Bone marrow (tissue), 2 donors: ENCODE measurements at places on chromosomes 6 and 20.
A peak's percentile ranks its signal among the peaks of the same experiment; 100 is the strongest.

- no peak for DNase-seq
Measured at GRCh38 chr6:56849896-56850295, 105.0 kb upstream of the BEND6 start.

DNA sequence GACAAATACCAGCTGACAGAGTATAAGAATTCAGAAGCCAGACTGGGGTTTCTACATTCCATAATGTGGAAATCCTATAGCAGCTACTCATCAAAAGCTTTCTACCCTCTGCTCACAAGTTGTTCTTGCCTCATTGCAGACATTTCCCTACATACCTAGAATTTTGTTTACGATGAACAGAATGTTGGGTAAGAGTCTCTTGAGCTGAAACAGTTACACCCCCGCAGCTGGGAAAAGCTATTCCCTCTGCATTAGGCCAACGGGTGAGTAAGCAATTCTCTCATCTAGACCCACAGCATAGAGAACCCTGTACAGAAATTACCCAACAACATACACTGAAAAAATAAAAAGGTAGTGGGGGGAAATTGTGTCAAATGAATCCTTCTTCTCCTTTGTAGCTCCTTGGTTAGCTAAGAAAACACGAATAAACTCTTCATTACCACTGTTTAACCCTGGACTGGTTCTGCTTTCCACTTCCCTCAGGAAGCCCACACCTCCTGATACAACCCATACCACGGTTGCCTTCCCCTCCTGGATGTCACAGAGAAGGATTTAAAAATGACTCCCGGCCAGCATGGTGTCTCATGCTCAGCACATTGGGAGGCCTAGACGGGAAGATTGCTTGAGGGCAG, 215.0 kb upstream of the SHLD1 start:
- no peak for DNase-seq

DNA sequence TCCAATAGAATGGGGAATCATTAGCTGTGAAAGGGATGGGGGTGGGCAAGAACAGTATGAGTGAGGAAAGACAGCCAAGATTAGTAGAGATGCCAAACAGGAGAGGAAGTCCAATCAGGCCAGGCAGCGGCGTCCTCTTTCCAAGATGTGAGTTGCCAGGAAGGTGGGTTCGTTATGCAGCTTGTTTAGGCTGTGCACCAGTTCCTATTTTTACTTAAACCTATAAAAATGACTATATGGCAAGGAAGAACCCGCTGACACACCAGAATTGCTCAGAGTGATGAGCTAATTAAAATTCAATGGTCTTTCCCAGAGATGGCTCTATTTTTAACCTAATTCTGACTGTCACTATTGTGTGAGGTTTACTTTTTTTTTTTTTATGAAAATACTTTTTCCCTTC, 88.2 kb downstream of the SLC22A23 start:
- no peak for DNase-seq

GRCh38 chr6:20314866-20315845, 86.5 kb upstream of the E2F3 start:
- no peak for DNase-seq

DNA sequence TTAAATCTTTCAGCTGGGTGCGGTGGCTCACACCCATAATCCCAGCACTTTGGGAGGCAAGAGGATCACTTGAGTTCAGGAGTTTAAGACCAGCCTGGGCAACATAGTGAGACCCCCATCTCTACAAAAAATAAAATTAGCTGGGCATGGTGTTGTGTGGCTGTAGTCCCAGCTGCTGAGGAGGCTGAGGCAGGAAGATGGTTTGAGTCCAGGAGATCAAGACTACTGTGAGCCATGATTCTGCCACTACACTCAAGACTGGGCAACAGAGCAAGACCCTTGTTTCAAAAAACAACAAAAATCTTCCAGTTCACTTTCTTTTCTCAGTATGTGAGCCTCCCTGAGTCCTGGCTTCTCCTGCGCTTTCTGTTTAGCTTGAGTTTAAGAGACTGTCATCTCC, 7.9 kb downstream of the SDHAF4 start:
- no peak for DNase-seq

DNA sequence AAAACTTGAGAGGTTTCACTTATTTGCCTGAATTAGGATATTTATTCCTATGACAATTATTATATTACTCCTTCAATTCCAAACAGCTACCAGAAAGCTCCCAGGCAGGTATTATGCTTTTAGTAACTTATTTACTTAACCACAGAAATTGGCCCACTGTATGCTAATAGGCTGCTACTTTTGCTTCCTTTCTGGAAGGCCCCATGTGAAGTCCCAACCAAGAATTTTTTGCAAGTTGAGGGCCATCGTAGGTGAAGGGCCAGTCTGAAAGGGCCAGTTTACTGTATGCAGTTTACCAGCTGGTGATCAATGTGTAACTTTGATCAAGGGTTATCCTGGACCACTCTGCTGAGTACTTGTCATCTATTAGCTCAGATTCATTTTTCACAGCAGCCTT, 45.0 kb downstream of the EDN1 start:
- DNase-seq: no peak

DNA sequence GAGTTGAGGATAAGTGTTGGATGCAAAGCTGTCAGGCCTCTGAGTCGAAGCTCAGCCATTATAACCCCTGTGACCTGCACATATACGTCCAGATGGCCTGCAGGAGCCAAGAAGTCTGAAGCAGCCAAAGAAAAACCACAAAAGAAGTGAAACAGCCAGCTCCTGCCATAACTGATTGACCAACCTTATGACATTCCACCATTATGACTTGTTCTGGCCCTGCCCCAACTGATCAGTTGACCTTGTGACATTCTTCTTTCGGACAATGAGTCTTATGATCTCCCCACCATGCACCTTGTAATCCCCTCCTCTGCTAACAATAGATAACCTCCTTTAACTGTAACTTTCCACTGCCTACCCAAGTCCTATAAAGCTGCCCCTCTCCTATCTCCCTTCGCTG, 133.7 kb upstream of the AGPAT4 start:
- DNase-seq: no peak

DNA sequence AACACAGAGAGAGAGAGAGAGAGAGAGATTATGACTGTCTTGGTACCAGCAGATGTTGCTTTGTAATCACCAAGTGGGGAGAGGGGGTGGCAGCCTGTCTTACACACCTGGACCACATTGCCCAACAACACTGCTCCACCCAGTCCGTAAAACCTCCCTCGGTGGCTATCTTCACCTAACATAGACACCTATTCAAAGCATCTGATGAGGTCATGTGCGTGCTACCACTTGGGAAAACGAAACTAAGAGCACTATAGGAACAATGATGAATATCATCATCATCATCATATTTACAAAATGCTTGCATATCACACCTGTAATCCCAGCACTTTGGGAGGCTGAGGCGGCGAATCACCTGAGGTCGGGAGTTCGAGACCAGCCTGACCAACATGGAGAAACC, 24.1 kb upstream of the SALL4 start:
- DNase-seq: no peak

- no peak for DNase-seq
Measured at GRCh38 chr20:8647961-8648441, 420.9 kb upstream of the PLCB4 start.

GRCh38 chr20:49669601-49670189, 44.0 kb downstream of the B4GALT5 start:
- DNase-seq: no peak

- DNase-seq: peak; percentile 35
Measured at GRCh38 chr6:149840345-149841075, 23.6 kb downstream of the LRP11 start.

DNA sequence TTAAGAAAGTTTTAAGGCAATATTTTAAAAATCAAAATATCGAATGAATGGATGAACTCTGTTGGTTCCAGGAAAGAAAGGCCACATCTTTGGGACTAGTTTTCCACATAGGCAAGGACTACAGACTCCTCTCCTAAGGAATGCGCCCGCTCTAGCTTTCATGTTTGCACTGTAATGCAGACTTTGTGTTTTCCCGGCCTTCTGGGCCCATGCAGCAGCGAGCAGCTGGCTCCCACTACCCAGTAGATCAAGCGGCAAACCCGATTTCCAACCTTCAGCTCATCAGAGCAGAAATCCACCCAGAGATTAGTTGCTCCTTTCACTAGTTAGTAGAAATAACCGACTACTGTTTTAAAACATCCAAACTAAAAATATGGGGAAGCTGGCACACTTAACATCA, 27.7 kb downstream of the OVOL2 start:
- DNase-seq: no peak

- no peak for DNase-seq
Measured at GRCh38 chr20:43960231-43960630, 45.6 kb downstream of the TOX2 start.

GRCh38 chr6:83696674-83697073, 12.2 kb downstream of the SNAP91 start:
- no peak for DNase-seq

- no peak for DNase-seq
Measured at GRCh38 chr6:33885132-33886057, 81.6 kb upstream of the MLN start.

DNA sequence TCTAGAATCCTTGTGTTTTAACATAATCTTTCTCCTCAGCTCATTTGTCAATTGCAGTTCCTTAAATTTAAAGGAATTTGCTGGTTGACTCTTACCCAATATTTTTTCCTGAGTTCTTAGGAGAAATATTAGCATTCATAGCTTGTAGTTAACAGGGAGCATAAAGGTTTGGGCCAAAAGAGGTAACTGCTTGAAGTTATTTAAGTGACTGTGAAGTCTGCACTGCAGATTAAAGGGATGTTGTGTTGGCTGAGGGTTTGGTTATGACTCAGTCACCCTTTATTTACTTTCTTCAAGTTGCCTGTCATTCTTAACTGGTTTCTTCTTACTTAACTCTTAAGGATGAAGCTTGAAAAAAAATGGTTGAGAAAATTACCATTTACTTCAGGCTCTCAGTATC, 220.3 kb upstream of the LAMP5 start:
- no peak for DNase-seq

DNA sequence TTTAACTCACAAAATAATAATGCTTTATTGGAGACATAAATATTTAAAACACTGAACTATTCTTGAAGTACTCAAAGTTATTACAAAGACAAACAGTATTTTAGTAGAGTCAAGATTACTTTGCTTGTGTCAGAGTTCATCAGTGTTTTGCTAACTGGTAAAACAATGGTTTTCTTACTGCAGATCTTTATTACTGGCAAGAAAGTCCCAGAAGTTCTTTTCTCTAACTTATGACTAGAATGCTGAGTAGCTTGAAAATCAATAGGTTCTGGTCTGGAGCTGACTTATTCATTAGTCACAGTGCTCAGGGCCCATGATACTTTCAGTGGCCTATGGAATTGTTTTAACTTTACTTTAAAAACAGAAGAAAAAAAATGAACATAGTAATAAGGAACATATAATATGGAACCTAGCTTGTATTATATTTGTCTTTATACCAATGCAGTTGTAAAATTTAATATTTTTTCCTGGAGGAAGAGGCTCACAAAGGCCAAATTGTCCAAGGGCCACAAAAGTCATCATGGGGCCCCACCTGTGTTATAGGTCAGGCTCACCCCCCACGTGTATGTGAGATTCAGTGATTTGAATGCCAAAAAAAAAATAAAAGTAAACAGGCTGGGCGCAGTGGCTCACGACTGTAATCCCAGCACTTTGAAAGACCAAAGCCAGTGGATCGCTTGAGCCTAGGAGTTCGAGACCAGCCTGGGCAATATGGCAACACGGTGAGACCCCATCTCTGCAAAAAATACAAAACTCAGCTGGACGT, 53.3 kb downstream of the PLEKHG1 start:
- no peak for DNase-seq

GRCh38 chr6:14058029-14058695, 59.4 kb upstream of the CD83 start:
- DNase-seq: no peak

- DNase-seq: no peak
Measured at GRCh38 chr6:12419631-12420272, 129.6 kb downstream of the EDN1 start.

DNA sequence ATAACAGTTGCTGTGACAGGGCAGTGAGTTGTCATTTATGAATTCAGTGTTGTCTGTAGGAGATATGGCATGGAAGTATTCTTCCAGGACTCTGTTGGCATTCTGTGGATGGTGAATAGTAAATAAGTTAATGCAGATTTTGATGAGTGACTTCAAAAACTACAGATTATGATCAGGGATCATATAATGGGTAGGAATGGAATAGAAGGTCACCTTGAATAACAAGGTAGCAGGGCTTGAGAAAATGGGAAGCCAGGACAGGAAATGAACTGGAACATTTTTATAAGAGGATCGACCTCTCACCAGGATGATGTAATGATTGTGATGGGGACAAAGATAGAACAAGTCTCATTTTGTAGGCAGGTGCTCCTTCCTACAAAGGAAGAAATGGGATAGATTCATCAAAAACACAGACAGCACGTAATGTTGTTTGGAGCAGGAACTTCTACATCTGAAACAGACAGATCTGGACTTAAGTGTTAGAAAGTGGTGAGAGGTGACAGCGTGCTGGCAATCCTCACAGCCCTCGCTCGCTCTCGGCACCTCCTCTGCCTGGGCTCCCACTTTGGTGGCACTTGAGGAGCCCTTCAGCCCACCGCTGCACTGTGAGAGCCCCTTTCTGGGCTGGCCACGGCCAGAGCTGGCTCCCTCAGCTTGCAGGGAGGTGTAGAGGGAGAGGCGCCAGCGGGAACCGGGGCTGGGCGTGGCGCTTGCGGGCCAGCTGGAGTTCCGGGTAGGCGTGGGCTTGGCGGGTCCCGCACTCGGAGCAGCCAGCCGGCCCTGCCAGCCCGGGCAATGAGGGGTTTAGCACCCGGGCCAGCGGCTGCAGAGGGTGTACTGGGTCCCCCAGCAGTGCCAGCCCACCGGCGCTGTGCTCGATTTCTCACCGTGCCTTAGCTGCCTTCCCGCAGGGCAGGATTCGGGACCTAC, 30.8 kb upstream of the SSR1 start:
- no peak for DNase-seq

DNA sequence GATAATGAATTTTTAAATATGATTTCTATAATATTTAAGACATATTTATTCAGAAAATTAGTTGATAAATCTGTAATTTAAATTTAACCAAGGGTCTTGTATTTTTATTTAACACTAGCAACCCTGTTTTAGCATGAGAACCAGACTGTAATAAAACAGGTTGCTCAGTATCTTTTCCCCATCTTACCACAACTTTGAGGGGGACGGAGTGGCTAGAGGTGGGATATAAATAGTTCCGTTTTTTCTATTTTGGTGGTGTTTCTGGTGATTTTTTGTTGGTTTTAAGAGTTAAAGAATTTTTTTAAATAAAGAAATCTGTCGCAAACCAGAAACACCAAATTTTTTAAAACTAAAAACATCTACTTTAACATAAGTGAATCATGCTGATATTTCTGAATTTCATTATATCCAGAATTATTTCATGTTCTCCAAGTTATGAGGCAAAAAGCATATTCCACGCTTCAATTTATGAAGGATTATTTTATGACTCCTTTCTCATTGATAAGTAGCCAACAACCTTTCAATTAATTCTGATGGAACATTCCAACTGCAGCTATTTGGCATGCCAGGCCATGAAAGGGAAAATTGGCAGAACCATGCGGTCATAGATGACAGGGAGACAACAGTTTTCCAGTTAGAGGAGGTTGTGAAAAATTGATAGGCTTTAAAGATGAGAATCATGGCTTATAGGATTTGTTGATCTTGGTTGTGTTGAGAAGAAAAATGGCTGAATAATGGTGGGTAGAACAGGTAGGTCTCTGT, 151.9 kb upstream of the CARMIL1 start:
- no peak for DNase-seq

GRCh38 chr6:87391334-87391733, 16.4 kb upstream of the CFAP206 start:
- no peak for DNase-seq

GRCh38 chr6:90315986-90316385, 19.3 kb upstream of the BACH2 start:
- DNase-seq: no peak
